AG04449 (cell line): ENCODE measurements at places on chromosomes 2 and 18.

- DNase-seq: no peak
Observed at GRCh38 chr18:71442731-71443141, 1101.4 kb downstream of the CBLN2 start.

- DNase-seq: peak; percentile 31
Observed at GRCh38 chr2:160109939-160110673, 47.7 kb upstream of the PLA2R1 start.

- DNase-seq: no peak
Observed at GRCh38 chr18:53191634-53192033, 851.6 kb downstream of the DCC start.

DNA sequence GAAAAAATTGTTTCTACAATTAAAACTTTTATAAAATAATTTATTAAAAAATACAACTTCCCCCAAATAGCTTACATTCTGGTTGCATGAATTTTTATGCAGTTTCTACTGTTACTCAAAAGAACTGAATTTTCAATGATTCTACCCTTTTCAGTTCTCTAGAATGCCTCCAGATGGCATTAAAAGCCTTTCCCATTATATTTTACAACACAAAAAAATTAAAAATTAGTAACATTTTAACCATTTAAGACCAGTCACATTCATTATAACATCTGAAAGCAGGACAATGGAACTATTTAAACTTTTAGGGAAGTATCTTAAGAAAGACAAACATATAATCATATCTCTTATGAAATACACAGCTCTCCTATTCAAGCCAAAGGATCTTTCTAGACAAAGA, 236.0 kb upstream of the REV1 start:
- no peak for DNase-seq

DNA sequence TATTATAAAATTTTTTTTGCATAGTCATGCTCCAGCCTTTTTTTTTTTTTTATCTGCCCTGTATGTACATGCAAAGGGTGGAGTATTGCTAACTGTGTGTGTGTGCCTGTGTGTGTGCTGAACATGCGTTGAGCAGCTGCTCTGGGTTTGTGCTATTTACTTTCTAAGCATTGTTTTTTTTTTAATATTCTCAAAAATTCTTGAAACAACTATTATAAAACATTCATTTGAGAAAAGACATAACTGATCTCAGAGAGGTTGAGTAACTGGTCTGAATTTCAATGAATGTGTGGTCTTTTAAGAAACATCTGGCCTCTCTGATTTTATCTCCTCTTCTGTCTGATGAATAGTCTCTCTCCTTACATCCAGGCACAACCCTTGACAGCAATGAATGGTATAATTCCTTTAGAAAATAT, 366.0 kb upstream of the SLC14A2 start:
- no peak for DNase-seq

- no peak for DNase-seq
Observed at GRCh38 chr2:232389327-232389726, 10.8 kb downstream of the ALPP start.

GRCh38 chr18:24395049-24395795, 2.4 kb downstream of the OSBPL1A start:
- DNase-seq: no peak

- no peak for DNase-seq
Observed at GRCh38 chr2:216379977-216380376, 7.7 kb upstream of the MARCHF4 start.

DNA sequence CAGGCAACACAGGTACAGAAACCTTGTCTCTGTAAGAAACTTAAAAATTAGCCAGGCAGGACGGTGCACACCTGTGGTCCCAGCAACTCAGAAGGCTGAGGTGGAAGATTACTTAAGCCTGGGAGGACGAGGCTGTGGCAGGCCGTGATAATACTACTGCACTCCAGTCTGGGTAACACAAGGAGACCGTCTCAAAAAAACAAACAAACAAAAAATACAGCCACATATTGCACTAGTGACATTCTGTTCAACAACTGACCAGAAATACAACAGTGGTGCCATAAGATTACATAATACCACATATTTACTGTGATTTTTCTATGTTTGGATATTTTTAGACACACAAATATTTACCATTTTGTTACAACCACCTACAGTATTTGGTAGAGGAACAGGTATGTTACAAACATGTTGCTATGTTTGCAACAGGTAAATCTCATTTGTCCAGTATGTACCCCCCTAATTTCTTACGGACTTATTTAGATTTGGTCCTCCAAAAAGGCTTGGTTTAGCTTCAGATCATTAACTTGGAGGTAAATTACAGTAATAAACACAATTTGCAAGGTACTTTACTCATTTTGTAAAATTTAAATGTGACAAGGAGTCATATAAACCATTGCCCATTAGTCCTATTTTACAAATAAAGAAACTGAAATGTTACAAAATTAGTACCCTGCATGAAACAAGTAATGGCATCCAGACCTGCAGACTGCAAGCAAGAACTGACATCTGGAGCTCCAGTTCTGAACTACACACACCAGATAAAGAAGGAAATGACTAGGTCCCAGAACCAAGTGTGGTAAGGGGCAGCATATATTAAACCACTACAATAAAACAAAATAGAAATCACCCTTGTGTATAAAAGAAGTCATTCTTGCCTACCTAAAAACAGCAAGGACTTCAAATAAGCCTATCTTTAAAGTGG, 36.8 kb downstream of the TRIP12 start:
- no peak for DNase-seq

- DNase-seq: no peak
Observed at GRCh38 chr2:235734688-235735231, 240.9 kb downstream of the AGAP1 start.

DNA sequence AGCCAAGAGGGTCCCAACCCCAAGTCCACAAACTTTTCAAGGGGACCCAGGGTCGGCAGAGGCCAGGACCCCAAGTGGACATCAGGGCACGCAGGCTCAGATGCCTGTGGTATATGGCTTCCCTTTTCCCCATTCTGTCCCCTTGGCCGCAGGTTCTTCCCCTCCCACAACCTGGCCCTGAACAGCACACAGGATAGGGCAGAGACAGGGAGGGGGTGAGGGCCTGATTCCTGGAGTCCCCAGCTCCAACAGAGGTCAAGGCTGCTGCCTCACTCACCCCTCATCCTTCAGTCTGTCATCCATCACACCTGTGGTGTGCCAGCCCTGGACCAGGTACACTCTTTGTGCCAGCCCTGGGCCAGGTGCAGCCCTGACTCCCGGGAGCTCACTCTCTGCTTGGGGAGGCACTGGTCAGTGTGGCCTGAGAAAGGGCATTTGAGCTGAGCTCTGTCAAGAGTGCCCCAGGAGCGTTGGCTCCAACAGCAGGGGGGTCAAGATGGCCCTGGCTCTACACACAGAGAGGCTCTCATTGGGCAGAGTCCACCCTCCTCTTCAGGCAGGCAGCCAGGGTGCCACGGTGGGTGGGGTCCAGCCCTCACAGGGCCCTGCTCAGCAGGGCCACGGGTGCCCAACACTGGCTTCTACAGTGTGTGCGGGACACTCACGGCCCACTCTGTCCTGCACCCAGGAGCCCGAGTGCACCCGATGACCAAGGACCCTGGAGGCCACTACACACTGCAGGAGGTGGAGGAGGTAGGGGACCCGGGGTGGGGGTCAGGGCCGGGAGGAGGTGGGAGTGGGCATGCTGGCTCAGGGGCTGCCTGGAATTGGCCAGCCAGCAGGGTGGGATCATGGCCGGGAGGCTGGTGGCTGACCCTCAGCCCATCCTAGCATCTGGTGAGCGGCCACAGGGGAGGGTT, 1.6 kb downstream of the AGXT start:
- no peak for DNase-seq

- no peak for DNase-seq
Observed at GRCh38 chr2:184119989-184120800, 478.1 kb upstream of the ZNF804A start.

DNA sequence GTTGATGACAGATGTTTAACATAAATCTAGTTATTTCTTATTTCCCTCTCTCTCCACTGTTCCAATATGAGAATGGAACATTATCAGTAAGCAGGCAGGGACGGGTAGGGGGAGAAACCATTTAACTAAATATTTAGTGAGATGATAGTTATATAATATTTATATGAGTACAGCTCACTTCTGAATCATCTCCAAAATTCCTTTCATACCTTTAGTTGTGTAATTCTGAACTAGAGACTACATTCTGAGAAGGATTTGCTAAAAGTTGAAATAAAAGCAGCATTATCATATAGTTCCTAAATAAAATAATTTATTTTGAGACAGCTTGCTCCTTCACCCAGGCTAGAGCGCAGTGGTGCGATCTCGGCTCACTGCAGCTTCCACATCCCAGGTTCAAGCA, 41.4 kb downstream of the B4GALT6 start:
- no peak for DNase-seq

GRCh38 chr18:711310-711656, 1.1 kb downstream of the ENOSF1 start:
- no peak for DNase-seq

- DNase-seq: no peak
Observed at GRCh38 chr18:515838-516237, 15.3 kb upstream of the COLEC12 start.

- no peak for DNase-seq
Observed at GRCh38 chr18:43236921-43237320, 40.4 kb downstream of the SYT4 start.

DNA sequence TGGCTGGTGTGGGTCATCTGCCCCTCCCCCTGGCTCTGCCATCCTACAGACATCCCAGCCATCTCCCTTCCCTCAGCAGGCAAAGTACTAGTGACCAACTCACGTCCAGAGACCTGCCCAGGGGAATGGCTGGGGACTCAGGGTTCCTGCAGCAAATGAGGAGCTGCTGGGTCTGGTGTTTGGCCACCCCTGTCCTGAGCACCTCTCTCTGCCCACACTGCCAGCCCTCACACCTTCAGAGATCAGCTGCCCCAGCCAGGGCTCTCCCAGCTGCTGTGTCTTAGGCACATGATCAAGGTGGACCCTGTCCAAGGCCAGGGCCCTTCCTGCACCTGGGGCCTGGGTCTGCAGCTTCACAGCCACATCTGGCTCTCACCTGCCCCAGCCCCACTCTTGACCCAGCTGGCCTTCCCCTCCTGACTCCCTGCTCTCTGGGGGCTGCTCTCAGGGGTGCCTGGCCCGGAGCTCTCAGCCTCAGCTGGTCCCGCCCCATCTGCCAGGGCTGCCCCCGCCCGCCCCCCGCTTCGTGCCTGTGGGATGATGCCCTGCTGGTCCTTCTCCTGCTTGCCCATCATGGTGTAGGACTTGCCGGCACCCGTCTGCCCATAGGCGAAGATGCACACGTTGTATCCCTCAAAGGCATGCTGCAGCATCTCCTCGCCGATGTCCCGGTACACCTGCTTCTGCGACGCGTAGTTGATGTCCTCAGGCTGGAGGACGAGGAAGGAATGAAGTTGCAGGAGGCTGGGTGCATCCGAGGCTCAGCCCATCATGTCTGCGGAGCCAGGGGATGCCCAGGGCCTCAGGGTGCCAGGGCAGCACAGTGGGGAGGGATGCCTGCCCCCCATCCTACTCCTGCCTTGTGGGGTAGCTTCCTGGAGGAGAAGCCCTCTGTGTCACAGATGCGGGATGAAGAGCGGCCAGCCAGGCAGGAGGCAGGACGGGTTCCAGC, 32.2 kb downstream of the KIF1A start:
- DNase-seq: no peak

DNA sequence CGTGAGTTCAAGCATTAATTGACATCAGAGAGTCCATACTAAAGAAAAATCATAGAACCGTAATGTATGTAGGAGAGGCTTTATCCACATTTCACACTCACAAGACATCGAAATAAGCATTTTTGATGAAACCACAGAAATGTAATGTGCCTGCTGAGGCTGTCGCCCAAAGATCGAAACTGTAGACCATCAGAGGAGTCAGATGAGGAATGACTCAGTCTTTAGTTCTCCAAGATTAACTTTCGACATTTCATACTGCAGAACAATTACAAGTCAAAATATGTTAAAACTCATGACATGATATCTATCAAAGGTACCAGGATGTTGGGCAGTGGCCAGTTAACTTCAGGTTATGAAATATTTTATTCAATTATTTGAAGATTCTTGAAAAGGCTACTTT, 79.6 kb downstream of the RAB31 start:
- DNase-seq: peak; percentile 23

DNA sequence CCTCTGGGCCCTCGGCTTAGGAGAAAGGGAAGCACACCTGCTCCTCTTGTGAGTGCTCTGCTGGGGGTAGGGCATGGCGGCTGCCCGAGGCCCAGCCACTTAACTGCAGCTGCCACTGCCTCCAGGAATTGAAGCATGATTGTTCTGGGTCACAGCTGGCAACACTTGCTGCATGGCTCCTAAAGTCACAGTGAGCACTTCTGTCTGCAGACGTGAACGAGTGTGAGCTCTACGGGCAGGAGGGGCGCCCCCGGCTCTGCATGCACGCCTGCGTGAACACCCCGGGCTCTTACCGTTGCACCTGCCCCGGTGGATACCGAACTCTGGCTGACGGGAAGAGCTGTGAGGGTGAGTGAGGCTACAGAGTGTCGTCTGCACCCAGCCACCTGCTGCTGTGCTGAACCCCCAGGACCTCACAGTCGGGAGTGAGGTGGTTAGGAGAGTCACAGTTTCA, 44.4 kb downstream of the FBLN7 start:
- no peak for DNase-seq

- no peak for DNase-seq
Observed at GRCh38 chr2:176001916-176002687, at the start of gene LNPK. Gene LNPK, minus strand, starts transcription at chr2:176002267. Its CDS starts 6,683 bp downstream, at chr2:175995584.

DNA sequence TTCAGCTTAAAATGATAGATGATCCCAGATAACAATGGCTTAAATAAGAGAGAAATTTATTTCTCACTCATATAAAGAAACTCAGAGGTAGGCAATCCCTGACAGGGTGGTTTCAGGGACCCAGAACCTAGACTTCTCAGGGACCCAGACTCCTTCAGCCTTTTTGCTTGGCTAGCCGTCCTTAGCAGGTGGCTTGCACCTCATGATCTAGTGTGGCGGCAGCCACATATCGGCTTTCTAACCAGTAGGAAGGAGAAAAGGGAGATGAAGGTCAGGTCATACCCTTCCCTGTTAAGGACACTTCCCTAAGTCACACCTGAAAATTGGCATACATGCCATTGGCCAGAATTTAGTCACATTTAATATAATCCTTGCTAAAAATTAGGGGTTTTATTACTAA, 18.4 kb downstream of the VSNL1 start:
- no peak for DNase-seq

GRCh38 chr18:12659904-12660605, 2.1 kb upstream of the SPIRE1 start:
- DNase-seq: no peak

DNA sequence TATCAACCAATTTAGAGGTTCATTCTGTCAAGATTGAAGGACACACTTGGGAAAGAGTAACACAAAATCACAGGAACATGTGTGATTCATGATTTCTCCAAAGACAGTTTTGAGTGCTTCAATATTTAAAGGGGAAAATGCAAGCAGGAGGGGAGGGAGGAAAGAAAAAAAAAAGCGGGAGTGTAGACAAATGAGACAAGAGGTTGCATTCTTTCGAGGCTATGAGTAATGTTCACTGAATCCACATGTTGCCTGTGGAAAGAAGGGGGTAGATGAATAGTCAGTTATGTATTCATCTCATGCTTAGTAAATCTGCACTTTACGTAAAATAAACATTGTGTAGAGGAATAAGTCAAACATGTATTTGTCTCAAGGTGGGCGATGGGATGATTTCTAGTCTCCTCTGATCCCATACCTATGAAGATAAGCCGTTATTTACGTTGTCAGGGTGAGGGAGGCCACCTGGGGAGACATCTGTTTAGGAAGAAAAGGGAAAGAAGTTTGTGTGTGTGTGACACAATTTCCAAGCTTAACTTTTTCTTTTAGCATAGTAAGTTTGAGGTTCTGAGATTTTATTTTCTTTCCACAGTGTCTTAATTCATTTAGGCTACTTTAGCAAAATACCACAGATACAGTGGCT, 211.0 kb upstream of the ZC3H15 start:
- DNase-seq: peak; percentile 17
